Stimulated activated CD8-positive, alpha-beta memory T cell treated with anti-CD3 and anti-CD28 coated beads, Interleukin-7, amount 100 ng/mL, for 24 hours (primary cell): ENCODE measurements at places on chromosomes 3 and 15.

DNA sequence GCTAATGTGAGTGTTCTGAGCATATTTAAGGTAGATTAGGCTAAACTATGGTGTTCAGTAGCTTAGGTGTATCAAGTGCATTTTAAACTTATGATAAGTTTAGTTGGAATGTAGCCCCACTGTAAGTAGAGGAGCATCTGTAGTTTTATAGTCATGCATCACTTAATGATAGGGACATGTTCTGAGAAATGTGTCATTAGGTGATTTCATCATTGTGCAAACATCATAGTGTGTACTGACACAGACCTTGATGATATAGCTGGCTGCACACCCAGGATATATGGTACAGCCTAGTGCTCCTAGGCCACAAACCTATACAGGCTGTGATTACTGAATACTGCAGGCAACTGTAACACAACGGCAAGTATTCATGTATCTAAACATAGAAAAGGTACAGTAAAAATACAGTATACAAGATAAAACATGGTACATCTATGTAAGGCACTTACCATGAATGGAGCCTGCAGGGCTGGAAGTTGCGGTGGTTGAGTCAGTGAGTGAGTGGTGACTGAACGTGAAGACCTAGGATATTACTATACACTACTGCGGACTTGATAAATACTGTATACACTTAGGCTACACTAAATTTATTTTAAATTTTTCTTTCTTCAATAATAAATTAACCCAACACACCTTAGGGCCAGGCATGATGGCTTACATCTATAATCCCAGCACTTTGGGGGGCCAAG lies 17.9 kb downstream of the DNAH1 start:
- DNase-seq: no peak

GRCh38 chr3:49903451-49904424 lies at the start of gene MST1R:
MST1R (minus strand) TSS chr3:49903873; CDS start chr3:49903609, 264 bp downstream.
- peak; percentile 57 for DNase-seq

GRCh38 chr3:111947231-111947630 lies 31.6 kb upstream of the ABHD10 start:
- no peak for DNase-seq

GRCh38 chr3:23068016-23068728 lies 135.0 kb upstream of the UBE2E2 start:
- no peak for DNase-seq

- no peak for DNase-seq
Measured at GRCh38 chr3:53109190-53109589, 21.0 kb downstream of the RFT1 start.

GRCh38 chr3:190017521-190018288 lies 103.0 kb downstream of the P3H2 start:
- no peak for DNase-seq

DNA sequence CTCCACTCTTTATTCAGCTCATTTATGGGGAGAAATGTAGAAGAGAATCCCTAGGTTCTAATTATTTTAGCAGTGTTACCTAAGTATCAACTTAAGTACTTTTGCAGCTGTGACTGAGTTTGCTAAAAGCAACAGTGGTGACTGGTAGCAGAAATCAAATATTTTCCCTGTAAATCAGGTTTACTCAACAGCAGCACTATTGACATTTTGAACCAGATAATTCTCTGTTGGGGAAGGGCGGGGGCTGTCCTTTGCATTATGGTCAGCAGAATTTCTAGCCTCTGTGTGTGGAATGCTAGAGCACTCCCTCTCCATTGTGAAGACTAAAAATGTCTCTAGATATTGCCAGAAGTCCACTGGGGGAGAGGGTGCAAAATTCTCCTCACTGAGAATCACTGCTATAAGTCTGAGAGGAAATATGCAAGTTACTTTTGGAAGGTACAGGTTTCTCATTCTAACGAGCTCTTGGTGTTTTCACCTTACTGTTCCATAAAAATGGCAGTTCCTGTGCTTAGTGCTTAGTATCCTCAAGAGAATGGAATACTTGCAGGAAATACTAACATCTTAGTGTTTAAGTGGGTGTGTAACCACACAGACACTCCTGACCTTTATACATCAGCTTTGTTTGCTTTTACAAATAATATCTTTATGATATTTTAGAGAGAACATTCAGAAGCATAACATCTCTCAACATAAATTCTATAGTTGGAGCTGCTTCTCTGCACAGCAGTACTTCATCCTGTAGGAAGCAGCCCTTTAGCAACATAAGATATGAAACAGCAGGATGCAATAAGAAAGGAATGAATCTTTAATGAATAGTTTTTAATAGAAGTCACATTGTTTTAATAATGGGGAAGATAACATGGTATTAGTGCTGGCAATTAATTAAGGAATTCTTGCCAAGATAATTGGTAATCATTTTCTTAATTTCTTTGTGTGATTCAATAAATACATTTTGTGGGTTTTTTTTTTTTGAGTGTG lies 246.5 kb upstream of the GOLIM4 start:
- DNase-seq: no peak

DNA sequence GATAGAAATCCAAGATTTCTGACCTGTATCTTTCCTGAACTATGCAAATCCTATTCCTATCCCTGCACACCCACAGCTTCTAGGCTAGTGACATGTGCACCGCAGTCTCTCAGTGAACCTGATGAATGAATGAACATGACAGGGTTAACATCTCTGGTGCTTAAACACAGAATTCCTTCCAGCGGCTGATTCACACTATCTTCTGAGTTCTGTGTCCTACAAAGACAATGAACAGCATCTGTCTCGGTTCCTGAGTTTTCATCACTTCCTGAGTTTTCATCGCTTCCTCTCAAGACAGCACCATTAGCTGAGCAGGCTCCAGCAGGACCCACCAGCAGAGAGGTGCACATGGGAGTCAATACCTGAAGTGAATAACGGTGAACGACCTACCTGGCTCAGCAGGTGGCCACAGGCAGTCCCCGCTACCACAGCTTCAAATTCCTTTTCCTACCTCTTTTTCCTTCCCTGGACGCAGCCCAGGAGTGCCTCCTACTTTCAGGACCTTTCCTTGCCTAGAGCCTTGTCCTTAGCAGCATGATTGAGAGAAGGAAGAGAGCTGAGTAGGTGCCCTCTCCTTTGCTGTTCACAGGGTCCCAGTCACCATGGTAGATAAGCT lies 113.5 kb downstream of the IGF2BP2 start:
- no peak for DNase-seq

DNA sequence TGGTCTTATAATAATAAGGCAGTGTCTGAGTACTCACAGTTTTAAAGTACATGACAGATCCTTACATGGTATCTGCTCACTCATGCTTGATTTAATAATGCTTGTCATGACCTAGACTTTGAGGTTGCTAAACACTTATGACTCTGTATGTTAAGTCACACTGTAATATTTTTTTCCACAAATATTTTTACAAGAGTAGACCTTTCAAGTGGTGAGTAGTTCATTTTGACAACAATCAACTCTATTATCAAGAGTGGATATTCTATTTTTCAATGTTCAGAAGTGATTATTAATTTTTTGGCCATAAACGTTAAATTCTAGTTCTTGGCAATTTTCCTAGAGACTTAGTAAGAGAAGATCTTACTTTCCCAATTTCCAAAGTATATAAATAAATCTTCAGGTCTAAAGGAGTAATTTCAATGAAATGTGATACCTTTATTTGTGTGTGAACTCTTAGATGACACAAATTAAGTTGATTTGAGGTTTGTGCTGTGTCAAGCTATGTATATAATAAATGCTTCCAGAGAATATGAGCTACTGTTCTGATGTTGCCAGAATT lies 104.5 kb downstream of the NLGN1 start:
- DNase-seq: no peak

DNA sequence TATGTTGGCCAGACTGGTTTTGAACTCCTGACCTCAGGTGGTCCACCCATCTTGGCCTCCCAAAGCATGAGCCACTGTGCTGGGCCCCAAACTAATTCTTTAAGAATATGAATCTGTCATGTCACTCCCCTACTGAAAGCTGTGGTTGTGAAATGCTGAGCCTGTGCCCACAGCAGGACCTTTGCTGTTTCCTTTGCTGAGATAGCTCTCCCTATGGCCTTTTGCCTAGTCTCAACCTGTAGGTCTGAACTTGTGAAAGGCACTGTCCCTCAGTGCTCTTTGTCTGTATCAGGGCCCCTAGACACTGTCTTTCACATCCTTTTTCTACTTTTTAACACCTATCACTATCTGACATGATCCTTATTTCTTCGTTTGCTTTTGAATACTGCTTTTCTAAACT lies 62.7 kb upstream of the CCR4 start:
- no peak for DNase-seq

- no peak for DNase-seq
Measured at GRCh38 chr15:63353261-63353660, 28.4 kb downstream of the CA12 start.

DNA sequence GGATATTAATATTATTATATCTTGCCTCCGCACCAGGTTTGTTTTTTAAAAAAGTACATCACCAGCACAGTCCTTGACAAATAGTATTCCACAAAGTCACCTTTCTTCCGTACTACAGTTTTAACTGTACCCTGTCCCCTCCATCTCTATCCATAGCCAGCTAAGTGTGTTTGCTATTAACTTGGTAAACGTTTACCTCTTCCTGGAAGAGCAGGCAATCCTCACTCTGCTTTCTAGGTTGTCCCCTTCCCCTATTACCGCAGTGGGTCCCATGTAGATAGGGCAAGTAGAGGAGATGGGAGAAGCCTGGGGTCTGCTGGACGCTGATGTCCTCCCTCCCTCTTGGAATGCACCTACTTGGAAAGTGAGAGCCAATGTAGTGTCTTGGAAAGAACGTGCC lies 83.9 kb upstream of the ETV5 start:
- DNase-seq: no peak

DNA sequence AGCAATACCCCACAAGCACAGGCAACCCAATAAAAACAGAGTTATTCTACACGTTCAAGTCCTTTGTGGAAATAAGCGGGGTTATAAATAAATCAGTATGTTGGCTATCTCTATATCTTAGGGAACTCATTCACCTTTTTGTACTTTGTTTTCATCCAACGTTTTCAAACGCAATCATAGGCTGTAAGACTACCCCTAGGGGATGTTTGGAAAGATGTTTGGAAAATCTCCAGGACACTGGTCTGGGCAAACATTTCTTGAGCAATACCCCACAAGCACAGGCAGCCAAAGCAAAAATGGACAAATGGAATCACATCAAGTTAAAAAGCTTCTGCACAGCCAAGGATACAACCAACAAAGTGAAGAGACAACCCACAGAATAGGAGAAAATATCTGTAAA lies 70.1 kb downstream of the CLDN11 start:
- DNase-seq: no peak

DNA sequence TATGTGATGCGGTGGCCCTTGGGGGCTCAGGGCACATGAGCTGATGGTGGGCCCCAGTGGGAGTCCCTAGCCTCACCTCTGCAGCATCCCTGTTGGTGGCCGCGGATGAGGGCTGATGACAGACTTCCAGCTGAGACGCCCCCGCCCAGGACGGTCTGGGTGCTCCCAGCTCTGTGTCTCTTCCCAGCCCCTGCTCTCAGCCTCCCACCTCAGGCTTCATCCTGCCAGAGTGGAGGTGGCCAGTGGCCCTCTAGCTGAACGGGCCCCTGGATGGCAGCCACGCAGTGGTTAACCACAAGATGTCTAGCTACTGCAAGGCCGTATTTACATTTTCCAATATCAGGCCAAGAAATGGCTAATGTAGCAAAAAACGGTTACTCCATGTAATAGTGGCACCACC lies 205.3 kb upstream of the LINGO1 start:
- no peak for DNase-seq

DNA sequence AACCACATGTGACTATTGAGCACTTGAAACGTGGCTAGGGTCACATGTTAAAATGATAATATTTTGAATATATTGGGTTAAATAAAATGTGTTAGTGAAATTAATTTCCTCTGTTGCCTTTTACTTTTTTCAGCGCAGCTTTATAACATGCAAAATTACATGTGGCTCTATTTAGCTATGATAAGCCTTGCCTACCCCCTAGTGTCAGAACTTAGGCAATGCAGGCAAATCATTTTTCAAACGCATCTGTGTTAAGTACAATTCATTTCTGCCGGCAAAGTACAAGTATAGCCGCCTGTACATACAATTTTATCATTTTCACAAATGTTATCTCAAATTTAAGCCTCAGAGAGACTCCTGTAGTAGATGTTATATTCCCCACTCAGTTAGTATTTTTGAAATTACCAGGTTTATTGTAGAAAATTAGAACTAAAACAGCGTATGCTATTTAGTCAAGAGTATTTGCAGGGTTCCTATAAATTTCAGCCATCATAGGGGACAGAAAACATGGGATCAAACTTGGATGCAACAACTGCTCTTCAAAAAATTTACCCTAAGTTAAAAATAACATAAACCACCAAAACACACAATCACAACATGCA lies 56.1 kb downstream of the TAFA4 start:
- no peak for DNase-seq

GRCh38 chr3:108406063-108406660 lies 104.2 kb downstream of the MYH15 start:
- no peak for DNase-seq

DNA sequence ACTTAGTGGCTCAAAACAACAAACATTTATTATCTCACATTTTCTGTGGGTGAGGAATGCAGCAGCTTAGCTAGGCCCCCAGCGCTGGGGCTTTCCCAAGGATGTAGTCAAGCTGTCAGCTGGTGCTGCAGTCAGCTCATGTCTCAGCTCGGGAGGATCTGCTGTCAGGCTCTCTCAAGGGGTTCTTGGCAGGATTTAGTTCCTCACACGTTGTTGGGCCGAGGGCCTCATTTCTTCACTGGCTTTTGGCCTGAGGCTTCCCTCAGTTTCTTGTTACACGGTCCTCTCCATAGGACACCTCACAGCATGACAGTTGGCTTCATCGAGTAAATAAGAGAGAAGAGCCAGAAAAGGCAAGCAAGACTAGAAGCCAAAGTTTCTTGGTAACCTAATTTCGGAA lies 13.7 kb upstream of the U2SURP start:
- DNase-seq: no peak

- no peak for DNase-seq
Measured at GRCh38 chr3:175118382-175118941, 259.3 kb downstream of the NAALADL2 start.

GRCh38 chr15:69947394-69947793 lies 150.3 kb downstream of the TLE3 start:
- no peak for DNase-seq

GRCh38 chr15:101566748-101567488 lies 77.4 kb upstream of the PCSK6 start:
- DNase-seq: no peak

- no peak for DNase-seq
Measured at GRCh38 chr3:32780071-32780734, 37.6 kb upstream of the TRIM71 start.

GRCh38 chr15:42034628-42035434 lies 14.0 kb upstream of the PLA2G4E start:
- no peak for DNase-seq

- no peak for DNase-seq
Measured at GRCh38 chr15:37055481-37055880, 44.9 kb downstream of the MEIS2 start.

GRCh38 chr15:50358845-50359244 lies 3.8 kb upstream of the GABPB1 start:
- no peak for DNase-seq
